ENCODE measurements at places on chromosomes 1 and 21. TPM values are rescaled to one million over a fixed set of nuclear protein-coding genes. Genes with fewer than 3 reads are reported as not detected.

STUM gene
- not detected for total RNA-seq

CYP4Z1 gene
- total RNA-seq: not detected

OR14K1 gene
- not detected for total RNA-seq

KRTAP22-2 gene
- total RNA-seq: not detected

TSPAN1 gene
- total RNA-seq: 0.46 TPM
